Peyer's patch (tissue), 4 donors: ENCODE measurements at places on chromosomes 5 and 9. TPM values are rescaled to one million over a fixed set of nuclear protein-coding genes. Genes with fewer than 3 reads are reported as not detected.

Gene SIT1
- not detected for total RNA-seq

- H3K36me3 ChIP-seq = no peaks in the 10 kb centered on the region
- H3K4me3 ChIP-seq = no peak overlapping the region
- H3K27me3 ChIP-seq = no peaks in the 10 kb centered on the region
- DNase-seq = no peak
- no peak overlapping the region for H3K27ac ChIP-seq
Measured at GRCh38 chr9:91059713-91060112, 258.1 kb downstream of the SYK start.

DNA sequence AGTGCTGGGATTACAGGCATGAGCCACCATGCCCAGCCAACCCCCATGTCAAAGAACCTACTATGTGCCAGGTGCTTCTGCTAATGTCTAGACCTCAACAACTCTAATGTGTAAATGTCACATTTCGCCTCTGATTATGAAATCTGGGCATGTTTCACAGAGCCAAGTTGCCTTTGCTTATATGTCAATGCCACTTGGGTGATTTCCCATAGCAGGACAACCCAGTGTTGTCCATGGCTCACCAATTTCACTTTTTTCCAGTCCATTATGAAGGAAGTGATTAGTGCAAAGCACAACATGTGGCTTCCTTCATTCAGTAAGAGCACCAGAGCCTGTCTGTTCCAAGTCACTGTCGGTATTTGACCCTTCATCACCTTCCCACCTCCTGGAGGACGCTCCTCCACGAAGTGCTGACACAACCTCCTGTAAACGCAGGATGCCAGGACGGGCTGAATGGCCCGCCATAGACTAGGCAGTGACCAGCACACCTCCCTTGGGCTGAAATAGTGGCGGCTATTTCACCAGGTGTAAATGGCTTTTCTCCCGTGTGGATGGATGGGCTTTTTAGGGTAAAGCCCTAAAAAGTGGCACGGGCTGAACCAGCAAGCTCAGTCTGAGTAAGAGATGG lies 962 bp upstream of the PKN3 start:
- H3K27ac ChIP-seq = no peak overlapping the region
- no peaks in the 10 kb centered on the region for H3K4me1 ChIP-seq
- H3K27me3 ChIP-seq = no peaks in the 10 kb centered on the region
- no peaks in the 10 kb centered on the region for H3K36me3 ChIP-seq
- no peak overlapping the region for H3K4me3 ChIP-seq

GRCh38 chr5:103808464-103809106 lies 246.0 kb upstream of the NUDT12 start:
- no peak overlapping the region for H3K27ac ChIP-seq
- H3K27me3 ChIP-seq = no peaks in the 10 kb centered on the region
- H3K4me1 ChIP-seq = no peaks in the 10 kb centered on the region
- no peak overlapping the region for H3K4me3 ChIP-seq
- DNase-seq = no peak
